Stimulated activated naive CD8-positive, alpha-beta T cell treated with anti-CD3 and anti-CD28 coated beads, Interleukin-15, amount 100 ng/mL, for 72 hours (primary cell): ENCODE measurements at places on chromosomes 11 and 22.

DNA sequence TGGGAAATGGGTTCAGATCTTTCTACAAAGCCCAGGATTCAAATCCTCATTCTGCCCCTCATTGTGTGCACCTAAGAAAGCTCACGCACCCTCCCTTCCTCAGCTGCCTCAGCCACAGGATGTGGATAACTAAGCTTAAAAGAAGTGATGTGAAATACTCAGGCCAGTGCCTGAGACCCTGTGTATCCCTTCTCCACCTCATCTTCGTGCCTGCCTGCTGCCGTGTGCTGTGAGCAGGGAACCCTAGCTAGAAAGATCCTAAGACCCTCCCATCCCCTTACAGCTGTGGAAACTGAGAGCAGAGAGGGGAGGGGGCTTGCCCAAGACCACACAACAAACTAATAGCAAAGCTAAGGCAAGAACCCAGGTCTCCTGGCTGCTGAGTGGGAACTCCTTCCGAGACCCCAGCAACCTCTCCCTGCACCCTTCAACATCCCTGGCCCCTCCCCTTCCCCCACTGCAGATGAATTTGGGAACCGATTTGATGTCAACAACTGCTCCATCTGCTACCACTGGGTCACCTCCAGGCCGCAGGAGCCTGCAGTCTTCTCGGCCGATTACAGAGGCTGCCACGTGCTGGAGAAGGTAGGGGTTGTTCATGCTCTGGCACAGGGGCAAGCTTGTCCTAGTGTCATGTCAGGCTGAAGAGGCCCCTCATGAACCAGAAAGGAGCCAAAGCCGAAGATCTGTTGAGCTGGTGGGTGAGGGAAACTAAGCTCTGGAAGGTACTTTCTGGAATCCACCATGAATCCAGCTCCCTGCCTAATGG is 1.5 kb downstream of the ZP1 start:
- DNase-seq = no peak

DNA sequence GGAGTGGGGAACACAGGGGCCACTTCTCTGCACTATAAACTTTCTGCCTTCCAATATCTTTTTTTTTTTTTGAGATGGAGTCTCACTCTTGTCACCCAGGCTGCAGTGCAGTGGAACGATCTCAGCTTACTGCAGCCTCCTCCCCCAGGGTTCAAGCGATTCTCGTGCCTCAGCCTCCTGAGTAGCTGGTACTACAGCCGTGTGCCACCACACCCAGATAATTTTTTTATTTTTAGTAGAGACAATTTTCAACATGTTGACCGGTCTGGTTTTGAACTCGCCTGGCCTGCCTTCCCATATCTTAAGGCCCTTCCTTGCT is 1.7 kb downstream of the SLC3A2 start:
- no peak for DNase-seq

DNA sequence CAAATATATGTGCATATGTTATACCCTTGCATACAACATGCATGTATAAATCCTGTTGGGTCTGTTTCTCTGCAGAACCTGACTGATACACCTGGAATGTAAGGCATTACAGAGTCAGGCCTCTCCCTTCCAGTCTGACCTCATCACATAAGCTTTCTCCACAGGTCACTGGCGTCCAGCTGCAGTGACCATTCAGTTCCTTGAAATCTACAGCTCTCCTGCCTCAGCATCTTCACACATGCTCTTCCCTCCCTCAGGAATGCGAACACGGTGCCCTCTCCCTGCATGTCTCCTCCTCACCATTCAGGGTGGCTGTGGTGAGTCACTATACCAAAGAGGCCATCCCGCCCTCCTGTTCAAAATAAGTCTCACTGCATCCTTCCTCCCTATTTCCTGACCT is 657.8 kb upstream of the B3GAT1 start:
- DNase-seq = no peak

- DNase-seq = no peak
Measured at GRCh38 chr22:36239150-36239400, 252 bp downstream of the APOL2 start.
